Stimulated activated CD4-positive, alpha-beta T cell treated with anti-CD3 and anti-CD28 coated beads, Interleukin-15, amount 100 ng/mL, for 1 hour (primary cell): ENCODE measurements at places on chromosomes 7 and 10.

DNA sequence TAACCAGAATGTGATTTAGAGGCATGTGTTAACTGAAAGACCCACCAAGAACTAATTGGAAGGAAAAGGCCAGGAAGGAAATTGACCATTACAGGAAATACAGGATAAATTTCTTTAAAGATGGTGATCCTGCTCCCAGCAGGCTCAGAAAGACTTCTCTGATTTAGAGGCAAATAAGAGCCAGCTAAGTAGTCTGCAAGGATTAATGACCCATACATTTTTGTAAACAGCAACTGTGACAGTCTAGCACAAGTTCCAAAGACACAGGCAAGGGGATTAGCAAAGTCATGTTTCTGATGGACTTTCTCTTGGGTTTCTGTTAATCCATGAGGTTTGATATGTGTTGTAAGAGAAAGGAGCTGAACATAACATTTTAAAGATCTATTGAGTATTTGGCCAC, 425.0 kb downstream of the HTR7 start:
- no peak for DNase-seq

- no peak for DNase-seq
These were observed 19.1 kb upstream of the PRF1 start for GRCh38 chr10:70621503-70622078.

DNA sequence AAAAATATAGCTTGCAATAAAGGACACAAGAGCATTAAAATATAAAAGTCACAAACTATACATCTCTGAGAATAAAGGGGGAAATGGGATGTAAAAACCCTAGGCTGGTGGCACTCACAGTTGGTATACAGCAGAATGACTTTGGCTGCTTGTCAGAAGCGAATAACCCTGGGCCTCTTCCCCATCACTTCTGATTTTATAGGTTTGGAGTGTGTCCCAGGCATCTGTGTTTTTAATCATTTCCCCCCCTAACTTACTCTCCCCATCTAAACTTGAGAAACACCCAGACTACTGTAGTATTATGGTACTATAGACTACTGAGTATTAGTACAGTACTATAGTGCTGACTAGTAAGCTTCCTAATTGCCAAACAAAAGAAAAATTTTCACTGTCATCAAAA, 1.8 kb upstream of the RPA3 start:
- DNase-seq, result no peak

- no peak for DNase-seq
These were observed 480.7 kb downstream of the TFEC start for GRCh38 chr7:115549910-115550309.

- no peak for DNase-seq
These were observed 230.2 kb upstream of the HPS1 start for GRCh38 chr10:98676895-98677294.

- DNase-seq, result no peak
These were observed 17.5 kb upstream of the JAKMIP3 start for GRCh38 chr10:132048294-132048667.

DNA sequence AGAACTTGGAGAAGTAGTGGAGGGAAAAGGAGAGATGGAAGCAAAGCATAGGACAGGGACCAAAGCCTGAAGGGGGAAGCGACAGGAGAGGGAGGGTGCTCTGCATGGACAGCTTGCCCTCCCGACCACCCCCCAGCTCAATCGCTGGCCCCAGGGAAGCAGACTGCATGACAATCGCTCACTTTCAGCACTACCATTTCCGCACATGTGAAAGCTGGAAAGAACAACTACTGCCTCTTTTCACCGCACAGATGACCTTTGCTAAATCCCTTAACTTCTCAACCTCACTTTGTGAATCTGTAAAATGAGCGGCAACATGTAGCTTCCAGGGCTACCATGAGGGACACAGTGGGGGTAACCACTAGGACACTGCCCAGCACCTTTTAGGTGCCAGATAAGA, 17.1 kb downstream of the VOPP1 start:
- DNase-seq, result no peak

- DNase-seq, result no peak
These were observed 42.1 kb downstream of the TRIM24 start for GRCh38 chr7:138502023-138502767.

DNA sequence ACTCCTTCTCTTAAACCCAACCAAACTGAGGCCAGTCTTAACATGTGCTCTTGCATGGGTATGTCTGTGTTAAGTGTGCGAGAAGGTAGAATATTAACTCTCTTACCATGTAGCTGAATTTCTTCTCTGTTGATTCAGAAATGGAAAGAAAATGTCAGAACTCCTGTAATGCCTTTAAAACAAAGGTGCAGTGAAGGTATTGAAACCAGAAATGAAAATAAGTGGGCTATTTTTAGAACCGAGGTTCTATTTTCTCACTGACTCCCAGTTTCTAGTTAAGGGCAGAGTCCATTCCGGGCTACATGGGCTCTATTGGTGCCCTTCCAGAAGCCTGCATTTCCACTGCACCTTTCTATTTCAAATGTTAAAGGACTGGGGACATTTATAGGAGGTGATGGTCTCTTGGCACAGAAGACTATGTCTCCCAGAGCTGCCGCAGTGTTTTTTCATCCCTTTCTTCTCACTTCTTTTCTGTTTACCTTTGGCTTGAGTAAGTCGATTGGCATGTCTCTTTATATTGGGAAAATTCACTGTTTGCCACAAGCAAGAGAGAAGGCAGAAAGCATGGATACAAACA, 174.9 kb downstream of the LRMDA start:
- DNase-seq, result no peak

DNA sequence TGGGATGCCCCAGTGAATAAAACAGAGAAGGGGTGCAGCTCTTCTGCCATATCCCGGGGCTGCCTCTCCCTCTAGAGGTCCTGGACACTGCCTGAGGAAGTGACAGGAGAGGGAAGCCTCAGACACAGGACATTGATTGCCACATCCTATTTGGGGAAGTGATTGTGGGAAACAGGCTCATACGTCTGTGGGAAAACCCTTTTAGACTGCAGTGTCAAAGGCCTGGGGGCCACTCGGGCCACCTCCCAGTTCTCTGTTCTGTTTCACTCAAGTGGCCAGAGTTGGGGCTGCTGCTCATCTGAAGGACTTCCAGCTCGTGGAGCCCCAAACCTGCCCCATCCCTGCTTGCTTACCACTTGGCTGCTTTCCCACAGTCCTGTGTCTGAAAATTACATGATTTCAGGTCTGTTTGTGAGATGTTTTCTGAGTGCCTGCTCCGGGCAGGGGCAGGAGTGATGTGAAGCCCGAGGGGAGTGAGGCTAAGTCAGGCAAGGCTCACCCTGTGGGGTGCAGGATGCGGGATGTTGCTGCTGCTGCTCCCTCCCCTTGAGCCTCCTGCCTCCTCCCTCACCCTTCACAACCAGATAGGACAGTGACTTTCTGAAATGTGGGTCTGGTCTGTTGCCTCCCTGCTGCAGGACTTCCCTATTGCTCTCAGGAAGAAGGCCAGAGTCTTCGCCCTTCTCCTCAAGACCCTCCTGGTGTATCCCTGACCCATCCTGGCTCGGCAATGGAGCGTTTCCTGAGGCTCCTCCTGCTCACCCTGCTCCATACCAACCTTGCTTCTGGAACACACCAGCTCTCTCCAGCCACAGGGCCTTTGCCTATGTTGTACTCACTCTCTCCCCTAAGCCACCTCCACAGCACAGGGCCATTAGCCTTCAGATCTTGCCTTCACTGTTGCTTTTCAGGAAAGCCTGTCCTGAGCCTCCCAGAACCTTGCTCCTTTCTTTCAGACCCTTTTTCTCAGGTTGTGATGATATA, 58.4 kb downstream of the NEURL1 start:
- DNase-seq, result no peak

- DNase-seq, result no peak
These were observed 50.4 kb upstream of the AGMO start for GRCh38 chr7:15612205-15612604.

- no peak for DNase-seq
These were observed 46.7 kb upstream of the PLCE1 start for GRCh38 chr10:93947055-93947454.

GRCh38 chr7:114548081-114548980, 133.7 kb downstream of the FOXP2 start:
- no peak for DNase-seq

DNA sequence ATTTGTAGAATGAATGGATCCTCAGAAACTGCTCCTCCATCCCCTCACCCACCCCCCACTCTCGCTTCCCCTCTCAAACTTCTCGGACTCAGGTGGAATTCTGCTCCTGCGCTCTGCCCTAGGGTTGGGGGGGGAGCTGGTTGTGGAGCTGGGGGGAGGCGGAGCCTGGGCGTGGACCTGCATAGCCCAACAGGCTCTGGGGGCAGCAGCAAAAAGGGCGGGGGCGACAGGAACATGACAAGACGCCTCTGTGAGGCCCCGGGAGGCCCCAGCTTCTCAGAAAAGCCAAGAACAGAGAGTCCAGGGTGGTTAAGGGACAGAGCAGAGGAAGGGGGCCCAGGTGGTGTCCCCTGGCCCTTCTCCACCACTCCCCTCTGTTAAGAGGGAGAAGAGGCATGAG, 3.5 kb downstream of the TSC22D4 start:
- peak; percentile 17 for DNase-seq

- no peak for DNase-seq
These were observed 1.1 kb upstream of the ZNF503 start for GRCh38 chr10:75402486-75403143.

GRCh38 chr10:29957907-29958331, 101.5 kb downstream of the JCAD start:
- DNase-seq, result no peak

DNA sequence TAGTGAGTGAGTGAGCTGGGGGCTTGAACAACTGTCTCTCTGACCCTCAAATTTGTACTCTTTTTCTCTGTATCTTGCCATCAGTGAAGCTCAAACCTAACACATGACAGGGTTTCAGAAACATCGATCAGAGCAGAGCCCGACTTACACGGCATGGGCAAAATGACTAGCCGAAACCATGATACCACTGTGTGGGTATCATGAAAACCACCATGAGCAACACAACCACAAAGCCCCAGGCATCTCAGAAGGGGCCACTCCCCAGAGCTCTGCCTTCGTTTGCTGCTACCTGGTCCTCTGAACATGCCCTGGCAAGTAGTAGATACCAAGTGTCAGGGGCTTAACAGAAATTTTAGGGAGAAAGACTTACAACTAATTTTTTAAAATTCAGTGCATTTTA, 308.5 kb downstream of the WDR11 start:
- no peak for DNase-seq

DNA sequence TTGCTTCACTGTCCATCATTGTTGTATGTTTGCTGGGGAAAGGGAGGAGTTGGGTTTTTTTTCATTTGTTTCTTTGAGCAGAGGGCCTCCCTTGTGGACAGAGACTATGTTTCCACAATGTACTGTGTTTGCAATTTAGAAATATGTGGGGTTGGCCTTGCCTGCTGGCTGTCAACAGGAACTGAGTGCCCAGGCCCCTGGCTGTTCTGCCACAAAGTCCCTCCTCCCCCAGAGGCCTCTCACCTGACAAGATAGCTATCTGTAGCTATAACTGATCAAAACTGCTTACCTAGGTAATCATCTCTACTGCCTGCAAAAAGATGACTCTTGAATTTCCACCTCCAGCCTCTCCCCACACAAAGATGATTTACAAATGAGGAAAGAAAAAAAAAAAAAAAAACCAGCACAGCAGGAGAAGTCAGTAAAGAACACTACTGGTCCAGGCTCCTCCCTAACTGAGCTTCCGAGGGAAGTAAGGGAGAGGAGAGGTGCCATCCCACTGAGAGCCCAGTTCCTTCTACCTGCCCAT, 121.8 kb downstream of the SGMS1 start:
- DNase-seq, result no peak
